Activated CD8-positive, alpha-beta memory T cell treated with anti-CD3 and anti-CD28 coated beads for 36 hours (primary cell): ENCODE measurements at places on chromosomes 11 and 22. TPM values are rescaled to one million over a fixed set of nuclear protein-coding genes. Genes with fewer than 3 reads are reported as not detected.

The LDLRAD3 gene
- total RNA-seq = 0.21 TPM

The CRYAB gene
- not detected for total RNA-seq

The IL10RA gene
- 62.6 TPM for total RNA-seq

The SMIM35 gene
- 0.13 TPM for total RNA-seq

The SLC35E4 gene
- 6.8 TPM for total RNA-seq

The LMNTD2 gene
- 0.75 TPM for total RNA-seq

The CELSR1 gene
- 0.17 TPM for total RNA-seq

The ALDH3B2 gene
- total RNA-seq = not detected

The CENPM gene
- 84.9 TPM for total RNA-seq

The CARD18 gene
- not detected for total RNA-seq

The SLC1A2 gene
- not detected for total RNA-seq

The OR2AG2 gene
- not detected for total RNA-seq

The DENND6B gene
- 4.4 TPM for total RNA-seq

The XKR3 gene
- not detected for total RNA-seq

The TMPRSS4 gene
- not detected for total RNA-seq

The NOX4 gene
- total RNA-seq = not detected

The CEP126 gene
- total RNA-seq = 1.2 TPM

The TNNT3 gene
- not detected for total RNA-seq

The ALX4 gene
- total RNA-seq = not detected

The FOLH1 gene
- total RNA-seq = not detected

The SELENOM gene
- total RNA-seq = 7.4 TPM

The SCN2B gene
- total RNA-seq = not detected

The ABTB2 gene
- total RNA-seq = 6.2 TPM

The KIF18A gene
- total RNA-seq = 13.9 TPM

The SCO2 gene
- total RNA-seq = 0.97 TPM

The LRRC55 gene
- total RNA-seq = not detected

The MUC5B gene
- total RNA-seq = not detected

The MIF gene
- 1,115 TPM for total RNA-seq

The MMP1 gene
- not detected for total RNA-seq

The PHLDB1 gene
- total RNA-seq = 1.6 TPM
